Mesothelial cell of epicardium (in vitro differentiated cells): ENCODE measurements at places on chromosomes 2 and 18. TPM values are rescaled to one million over a fixed set of nuclear protein-coding genes. Genes with fewer than 3 reads are reported as not detected.

The ASAP2 gene
- total RNA-seq = 25.8 to 29.7 TPM (median 26.2 TPM) in 3 replicates

GRCh38 chr2:71710367-71711132, 257.2 kb downstream of the DYSF start:
- DNase-seq = no peak

DNA sequence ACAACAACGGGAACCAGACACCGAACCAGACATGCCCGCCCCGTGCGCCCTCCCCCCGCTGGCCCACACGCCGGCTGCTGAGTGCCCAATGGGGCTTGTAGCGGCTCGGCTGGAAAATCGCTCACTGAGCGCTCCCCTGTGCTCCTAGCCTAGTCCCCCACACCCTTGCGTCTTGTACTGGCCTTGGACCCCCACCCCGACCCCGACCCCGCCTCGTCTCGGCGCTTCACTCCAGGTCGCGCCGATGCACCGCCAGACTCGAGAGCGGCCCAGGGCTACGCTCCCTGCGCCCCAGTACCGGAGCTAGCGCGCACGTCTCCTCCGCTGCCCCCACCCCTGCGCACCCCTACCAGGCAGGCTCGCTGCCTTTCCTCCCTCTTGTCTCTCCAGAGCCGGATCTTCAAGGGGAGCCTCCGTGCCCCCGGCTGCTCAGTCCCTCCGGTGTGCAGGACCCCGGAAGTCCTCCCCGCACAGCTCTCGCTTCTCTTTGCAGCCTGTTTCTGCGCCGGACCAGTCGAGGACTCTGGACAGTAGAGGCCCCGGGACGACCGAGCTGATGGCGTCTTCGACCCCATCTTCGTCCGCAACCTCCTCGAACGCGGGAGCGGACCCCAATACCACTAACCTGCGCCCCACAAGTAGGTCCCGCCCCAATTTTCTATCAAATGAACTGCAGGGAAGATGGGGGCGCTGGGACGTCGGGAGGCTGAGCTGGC, 1.5 kb downstream of the GAD1 start:
- DNase-seq = no peak

DNA sequence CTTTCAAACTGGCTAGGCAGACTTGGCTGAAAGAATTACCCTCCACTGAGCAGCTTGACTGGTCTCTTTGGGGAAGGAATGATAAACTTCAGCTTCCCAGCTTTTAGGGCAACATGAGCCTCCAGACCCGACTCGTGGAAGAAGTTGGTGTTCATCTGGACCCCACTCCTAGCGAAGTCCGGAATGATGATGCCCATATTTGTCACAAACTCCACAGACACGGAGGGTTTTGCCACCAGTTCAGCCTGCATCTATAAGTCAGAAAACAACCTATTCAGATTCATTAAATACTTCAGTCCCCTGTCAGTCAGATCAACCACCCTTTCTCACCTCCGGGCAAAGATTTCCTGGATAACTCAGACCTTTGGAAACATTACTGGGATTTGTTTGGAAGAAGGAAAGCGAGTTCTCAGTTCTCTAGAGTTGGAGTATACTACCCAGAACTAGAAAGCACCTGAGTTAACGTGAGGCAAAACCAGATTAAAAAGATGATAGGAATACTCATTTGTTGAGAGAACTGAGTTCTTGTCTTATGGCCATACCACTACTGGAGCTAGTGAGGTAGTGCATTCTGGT, 21.0 kb downstream of the APOB start:
- no peak for DNase-seq

GRCh38 chr2:235390108-235390815, 103.6 kb upstream of the AGAP1 start:
- DNase-seq = no peak

DNA sequence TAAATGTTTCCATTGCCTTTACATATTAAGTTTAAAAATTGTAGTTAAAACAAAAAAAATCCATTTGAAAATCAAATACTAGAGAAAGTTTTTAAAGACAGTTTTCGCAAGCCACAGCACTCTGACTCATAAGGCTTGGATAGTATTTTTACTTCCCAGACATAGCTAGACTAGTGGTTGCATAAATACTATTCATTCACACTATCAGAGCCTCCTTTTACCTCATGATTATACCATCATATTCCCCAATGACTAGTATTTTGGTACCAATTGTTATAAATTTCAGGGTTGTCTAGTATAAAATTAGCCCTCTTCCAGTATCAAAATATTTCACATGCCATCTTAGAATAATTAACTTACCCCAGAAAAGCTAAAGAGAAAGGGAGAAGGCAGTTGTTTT, 393.5 kb downstream of the ERBB4 start:
- DNase-seq = no peak

The NOP58 gene
- 81.5 to 84.0 TPM (median 83.0 TPM) in 3 replicates for total RNA-seq

GRCh38 chr2:38945911-38946310, 56.2 kb downstream of the ARHGEF33 start:
- DNase-seq = no peak

DNA sequence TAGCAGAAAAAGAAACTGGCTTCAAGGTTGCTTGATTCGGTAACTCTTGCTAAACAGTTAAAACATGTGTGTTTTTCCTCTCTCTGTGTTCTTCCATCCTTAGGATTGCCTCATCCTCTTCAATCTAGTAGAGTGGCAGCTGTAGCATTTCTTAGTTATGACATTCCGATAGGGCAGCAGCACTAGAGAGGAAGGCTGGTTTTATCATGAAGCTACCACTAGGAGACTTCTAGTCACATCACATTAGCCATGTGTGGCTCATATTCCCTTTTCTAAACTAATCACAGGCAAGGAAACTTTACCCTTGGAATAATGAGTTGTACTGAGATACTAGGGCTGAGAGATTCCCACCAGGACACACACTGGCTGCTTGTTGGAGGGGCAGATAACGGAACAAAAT, 187.6 kb downstream of the DOK6 start:
- no peak for DNase-seq
